ENCODE measurements at places on chromosomes 13 and 19.

DNA sequence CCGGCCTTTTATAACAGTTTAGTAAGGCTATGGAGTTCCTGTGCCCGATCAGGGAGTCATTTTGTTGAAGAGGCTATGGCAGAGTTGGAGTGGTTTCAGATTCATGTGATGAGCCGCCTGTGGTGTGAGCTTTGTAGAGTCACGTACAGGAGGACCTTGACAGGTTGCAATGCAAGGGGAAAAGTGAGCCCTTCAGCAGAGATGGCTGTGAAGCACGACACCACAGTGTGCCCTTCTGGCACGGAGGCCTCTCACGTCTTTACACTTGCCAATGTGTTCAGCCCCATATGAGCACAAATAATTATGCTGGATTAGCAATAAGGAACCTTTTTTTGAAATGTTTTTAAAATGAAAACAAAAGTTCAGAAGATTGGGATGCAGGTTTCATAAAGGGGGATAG is 499.8 kb downstream of the LIG4 start:
- no peak for DNase-seq

- no peak for DNase-seq
These were observed 113.6 kb upstream of the MBNL2 start for GRCh38 chr13:97108530-97108900.

DNA sequence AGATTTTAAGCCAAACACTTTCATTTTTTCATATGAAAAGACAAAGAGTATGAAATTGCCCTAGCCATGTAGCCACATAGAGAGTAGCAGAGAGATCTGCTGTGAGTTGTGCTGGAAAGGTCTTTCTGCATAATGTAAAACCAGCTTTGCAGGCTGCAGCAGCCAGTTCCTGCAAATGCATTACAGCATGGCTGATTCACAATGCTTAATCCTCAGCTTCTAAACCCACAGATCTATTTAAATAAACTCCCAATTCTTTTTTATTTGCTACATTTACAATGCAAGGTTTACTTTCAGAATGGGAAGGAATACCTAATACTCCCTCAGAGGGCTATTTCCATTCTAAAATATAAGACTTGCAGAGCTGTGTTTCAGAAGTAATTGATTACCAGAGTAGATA is 185.6 kb upstream of the STARD13 start:
- no peak for DNase-seq

DNA sequence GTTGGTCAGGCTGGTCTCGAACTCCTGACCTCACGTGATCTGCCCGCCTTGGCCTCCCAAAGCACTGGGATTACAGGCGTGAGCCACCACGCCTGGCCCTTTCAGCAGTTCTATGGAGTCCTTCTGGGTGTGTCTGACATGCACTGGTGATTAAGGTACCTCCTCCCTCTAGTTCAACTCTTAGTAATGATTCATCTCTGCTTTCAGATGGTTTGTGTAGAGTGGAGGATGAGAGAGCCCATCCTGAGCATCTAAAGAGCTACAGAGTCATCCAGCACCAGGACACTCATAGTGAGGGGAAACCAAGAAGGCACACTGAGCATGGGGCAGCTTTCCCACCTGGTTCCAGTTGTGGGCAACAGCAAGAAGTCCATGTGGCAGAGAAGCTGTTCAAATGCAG is 8.2 kb downstream of the ZNF584 start:
- DNase-seq: no peak

GRCh38 chr19:47113850-47114651 is 475 bp upstream of the ZC3H4 start:
- DNase-seq: no peak

- DNase-seq: no peak
These were observed 2.8 kb upstream of the SLC27A5 start for GRCh38 chr19:58514564-58515022.
